Stimulated activated CD8-positive, alpha-beta memory T cell treated with anti-CD3 and anti-CD28 coated beads, Interleukin-15, amount 100 ng/mL, for 1 hour (primary cell): ENCODE measurements at places on chromosomes 5 and 9.

- DNase-seq, result no peak
These were observed 281.2 kb downstream of the NR2F1-AS1 start for GRCh38 chr5:93299681-93300308.

DNA sequence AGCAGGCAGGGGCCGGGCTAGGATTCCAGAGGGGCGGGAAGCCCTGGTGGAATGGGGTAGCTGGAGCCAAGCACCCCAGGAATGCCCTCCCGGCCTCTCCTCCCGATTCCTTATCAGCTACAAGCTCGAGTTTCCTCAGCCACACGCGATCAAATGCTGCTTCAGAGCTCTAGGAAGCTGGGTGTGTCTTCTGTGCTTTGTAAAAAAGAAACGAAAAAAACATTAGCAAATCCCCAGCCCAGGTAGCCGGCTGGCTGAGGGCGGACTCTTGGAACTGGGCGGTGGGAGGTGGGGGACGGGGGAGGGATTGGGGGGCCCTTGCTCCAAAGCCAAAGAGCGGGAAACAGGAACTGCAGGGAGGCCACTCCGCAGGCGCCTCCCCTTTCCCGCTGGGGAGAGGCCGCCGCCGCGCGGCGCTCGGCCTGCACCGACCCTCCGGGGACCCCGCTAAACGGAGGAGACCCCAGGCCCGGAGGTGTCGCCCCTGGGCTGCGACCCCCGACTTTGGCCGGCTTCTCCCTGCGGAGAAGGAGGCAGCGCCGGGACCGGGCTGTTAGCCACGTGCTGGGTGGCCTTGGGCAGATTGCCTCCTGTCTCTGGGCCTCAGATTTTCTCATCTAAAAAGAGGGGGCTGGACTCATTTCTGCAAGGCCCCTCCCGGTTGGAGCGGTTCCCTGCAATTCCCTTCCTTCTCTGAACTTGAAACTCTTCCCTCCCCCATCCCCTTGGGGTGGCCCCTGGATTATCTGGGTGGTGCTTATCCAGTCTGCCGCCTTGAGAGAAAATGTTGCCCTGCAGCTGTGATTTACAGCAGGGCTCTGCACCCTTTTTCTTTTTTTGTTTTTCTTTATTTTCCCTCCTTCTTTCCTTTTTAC, 40.9 kb upstream of the FABP6 start:
- DNase-seq, result no peak

- no peak for DNase-seq
These were observed 16.5 kb downstream of the DNAJA1 start for GRCh38 chr9:33041432-33042188.

- DNase-seq, result no peak
These were observed 115.6 kb upstream of the ALDH1B1 start for GRCh38 chr9:38276771-38277439.

- no peak for DNase-seq
These were observed 67.7 kb downstream of the ELOVL7 start for GRCh38 chr5:60776343-60776742.

DNA sequence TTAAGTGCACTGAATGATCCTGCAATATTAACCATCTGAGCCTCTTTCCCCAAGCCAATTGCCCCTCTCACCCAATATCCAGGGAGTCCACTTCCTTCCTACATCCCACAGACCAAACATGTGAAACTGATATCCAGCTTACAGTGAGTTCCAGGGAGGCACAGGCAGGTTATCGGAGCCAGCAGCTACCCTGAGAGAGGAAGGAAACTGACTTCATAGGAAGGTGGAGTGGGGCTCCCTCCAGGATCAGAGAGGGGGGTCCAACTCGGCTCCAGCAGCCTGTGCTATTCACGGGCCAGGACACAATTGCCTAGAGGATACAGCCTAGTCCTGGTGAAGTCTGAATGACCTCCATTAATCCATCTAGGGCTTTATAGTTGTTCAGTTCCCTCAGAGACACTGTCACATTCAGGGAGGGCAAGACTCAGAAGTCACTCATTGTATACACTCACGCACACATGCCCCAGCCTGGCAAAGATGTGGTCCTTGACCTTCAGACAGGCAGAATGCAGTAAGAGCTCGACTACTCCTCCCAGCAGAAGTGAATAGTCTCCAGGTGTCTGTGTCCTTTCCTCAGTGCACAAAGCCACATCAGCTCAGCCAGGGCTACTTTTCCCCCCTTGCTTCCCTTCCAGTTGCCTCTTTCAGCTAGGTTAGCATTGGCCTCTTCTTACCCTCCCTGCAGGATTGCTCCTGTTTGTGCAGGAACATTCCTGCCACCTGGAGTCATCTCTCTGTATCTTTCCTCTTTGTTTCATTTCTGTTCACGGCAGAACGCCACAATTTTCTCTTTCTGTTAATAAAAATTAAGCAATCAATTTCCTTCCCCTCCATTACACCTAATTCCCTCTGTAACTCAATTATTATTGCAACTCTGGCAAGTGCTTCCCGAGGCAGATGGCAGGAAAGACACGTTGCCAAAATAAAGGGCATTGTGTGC, 501.7 kb downstream of the ARHGEF28 start:
- no peak for DNase-seq
